Femur (tissue), 1 donor: ENCODE measurements at places on chromosomes 3 and 15.

GRCh38 chr3:113006359-113007056 lies 15.7 kb downstream of the GTPBP8 start:
- no peak for DNase-seq

GRCh38 chr3:50584391-50584790 lies 15.1 kb downstream of the HEMK1 start:
- DNase-seq = no peak

DNA sequence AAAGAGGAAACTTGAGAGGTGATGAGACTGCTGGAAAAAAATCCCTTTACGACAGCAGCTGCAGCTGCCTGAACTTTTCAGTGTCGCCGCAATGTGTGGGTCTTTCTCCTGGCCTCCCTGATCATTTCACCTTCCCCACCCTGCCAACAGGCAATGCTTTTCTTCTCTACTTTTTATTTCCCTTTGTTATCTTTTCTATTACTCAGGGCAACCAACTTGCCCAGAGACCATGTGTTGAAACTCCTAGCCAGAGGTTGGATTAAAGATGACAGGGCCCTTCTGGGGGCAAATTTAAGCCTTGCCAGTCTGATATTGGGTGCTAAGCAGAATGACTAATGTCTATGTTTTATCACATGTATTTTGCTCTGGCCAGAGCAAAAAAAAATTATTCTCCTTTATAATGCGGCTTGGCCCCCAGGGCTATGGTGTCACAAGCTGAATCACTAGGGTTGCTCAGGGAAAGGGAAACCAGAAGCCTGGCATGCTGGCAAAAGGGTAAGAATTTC lies 51.5 kb upstream of the CFAP20DC start:
- peak; percentile 19 for DNase-seq

DNA sequence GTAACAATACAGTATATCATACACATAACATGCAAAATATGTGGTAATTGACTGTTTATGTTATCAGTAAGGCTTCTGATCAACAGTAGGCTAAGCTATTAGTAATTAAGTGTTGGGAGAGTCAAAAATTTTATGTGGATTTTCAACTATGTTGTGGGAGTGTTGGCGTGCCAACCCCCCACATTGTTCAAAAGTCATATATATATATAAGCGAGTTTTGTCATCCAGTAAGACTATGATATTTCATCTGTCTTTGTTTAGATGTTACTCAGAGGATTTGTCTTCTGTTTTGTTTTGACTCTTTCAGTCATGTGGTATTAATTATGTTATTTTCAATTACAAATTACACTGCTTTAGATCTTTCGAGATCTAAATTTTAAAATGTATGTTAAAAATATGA lies 51.0 kb upstream of the RAP2B start:
- no peak for DNase-seq

DNA sequence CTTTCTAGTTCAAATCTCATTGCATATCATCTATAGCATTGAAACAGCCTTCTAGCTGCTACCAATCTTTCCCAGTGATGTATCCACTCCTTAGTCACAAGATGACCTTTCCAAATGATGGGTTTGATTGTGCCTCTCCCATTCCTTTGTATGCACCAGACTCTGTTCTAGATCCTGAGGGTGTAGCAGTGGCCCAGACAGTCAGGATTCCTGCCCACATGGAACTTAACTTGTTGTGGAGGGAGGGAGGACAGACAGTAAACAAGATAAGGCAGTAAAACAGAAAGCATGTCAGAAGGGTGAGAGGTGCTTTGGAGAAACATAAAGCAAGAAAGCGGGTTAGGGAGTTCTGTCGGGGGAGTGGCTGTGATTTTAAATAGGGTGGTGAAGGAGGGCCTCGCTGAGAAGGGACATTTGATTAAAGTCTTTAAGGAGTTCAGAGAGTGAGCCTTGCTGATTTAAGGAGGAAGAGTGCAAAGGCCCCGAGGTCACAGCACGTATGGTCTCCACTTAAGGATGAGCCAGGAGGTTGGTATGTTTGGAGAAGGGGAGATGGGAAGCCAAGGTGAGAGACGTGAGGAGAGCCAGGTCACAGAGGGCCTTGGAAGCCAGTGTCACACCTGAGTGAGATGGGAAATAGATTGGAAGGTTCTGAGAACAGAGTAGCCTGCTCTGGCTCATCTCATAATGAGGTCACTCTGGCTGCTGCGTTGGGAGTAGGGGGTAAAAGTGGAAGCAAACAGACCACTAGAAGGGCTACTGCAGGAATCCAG lies 38.3 kb downstream of the FAM43A start:
- DNase-seq = no peak

DNA sequence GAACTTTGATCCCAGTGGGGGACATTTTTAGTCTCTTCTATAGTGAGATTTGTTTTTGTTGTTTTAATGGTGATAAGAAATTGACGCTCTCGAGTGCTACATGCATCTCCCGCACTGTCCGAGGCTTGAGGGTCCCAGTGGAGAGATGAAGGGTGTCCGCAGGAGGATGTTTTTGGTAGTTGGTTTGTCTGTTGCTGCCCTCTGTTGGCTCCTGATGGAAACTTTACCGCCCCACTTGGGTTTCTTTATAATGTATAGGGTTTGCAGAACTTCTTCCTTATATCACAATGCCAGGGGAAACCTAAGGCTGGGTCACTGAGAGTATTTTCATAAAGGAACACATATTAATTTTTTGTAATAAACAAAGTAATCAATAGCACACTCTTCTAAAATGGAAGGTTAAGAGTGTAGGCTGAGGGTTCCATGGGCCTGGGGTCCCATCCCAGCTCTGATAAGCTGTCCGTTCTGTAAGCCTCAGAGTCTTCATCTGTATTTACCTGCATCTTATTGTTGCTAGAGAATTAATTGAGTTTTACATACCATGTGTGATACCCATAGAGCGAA lies 185.3 kb upstream of the FEZF2 start:
- DNase-seq = no peak

GRCh38 chr3:108527817-108528216 lies 17.4 kb upstream of the MYH15 start:
- no peak for DNase-seq

DNA sequence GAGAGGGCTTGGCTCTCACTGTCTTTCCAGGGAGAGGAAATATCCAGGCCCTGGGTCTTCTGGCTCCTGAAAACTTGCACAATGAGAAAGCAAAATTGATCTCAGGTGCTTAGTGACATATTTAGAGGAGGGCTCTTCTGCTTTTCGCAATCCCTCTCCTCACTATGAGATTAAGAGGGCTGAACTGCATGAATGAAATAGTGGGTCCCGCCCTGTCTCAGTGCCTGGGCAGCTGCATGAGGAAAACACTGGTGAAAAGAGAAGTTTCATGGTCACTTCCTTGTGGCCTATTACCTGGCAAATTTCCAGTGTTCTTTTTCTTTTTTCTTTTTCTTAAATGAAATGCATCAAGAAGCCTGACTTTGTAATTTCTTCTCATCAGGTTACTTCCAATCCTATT lies 73.5 kb downstream of the TRAK1 start:
- no peak for DNase-seq
